ENCODE measurements at places on chromosomes 6 and 20.
A peak's percentile ranks its signal among the peaks of the same experiment; 100 is the strongest.

- no peak for DNase-seq
Observed at GRCh38 chr20:1618954-1619540, 762 bp downstream of the SIRPB1 start.

- DNase-seq = no peak
Observed at GRCh38 chr6:44154067-44154466, 4.6 kb upstream of the CAPN11 start.

DNA sequence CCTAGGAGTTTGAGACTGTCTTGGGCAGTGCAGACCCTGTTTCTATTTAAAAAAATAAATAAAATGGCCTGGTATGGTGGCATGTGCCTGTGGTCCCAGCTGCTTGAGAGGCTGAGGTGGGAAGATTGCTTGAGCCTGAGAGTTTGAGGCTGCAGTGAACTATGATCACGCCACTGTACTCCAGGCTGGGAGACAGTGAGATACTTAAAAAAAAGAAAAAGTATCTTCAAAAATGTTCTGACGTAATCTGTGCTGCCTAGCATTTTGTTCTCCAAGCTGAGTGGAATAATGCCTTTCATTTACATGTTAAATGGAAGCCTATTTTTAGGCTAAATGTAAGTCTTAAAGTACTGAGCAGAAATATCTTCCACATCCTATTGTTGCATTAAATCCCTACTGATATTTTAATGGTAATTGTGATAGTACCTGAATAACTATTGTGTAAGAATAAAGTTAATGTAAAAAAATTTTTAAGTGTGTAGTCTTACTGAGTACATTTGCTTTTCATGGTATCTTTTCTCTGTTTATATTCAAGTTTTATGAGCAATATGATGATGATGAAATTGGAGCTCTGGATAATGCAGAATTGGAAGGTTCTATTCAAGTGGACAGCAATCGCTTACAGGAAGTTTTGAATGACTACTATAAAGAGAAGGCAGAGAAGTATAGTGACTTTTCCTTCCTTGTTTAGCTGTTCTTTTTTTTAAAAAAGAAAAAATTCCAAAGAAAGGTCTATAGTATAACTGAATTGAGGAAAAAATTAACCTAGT is 4.2 kb upstream of the ZC2HC1B start:
- no peak for DNase-seq

GRCh38 chr6:128826606-128827005 is 56.3 kb upstream of the LAMA2 start:
- no peak for DNase-seq

GRCh38 chr6:36957773-36958271 is 3.3 kb downstream of the PI16 start:
- DNase-seq = no peak

DNA sequence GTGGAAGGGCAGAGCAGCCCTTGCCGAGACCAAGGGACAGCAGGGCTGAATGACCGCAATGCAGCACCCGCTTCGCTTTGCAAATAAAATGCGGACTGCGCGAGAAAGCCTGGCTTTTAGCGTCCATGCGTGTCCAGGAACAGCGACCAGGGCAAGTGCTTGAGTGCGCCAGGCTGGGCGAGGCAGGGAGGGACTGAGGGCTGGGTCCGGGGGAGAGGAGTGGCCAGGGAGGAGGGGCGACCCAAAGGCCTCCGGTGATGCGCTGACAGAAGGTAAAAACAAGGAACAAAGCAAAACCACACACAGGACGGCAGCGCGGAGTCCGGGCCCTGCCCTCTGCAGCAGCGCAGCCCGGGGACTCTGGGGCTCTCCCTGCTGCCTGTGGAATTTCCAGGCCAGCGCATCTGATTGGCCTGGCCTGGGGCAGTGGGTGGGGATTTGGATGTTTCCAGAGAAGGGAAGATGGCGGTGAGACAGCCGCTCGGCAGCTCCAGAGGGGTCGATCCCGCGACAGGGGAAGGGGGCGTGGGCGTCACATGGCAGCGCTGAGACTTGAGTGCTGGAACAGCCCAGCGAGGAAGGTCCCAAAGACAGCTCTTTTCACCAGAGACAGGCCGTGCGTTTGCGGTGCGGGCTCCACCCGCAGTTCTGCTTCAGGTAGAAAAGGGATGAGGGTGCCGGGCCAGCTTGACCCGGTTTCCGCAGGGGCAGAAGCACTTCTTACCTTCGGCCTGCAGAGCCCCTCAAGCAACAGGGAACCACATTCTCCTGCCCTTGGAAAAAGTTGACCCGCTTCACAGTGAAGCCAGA is 51.8 kb downstream of the SSR1 start:
- DNase-seq = peak; percentile 37

DNA sequence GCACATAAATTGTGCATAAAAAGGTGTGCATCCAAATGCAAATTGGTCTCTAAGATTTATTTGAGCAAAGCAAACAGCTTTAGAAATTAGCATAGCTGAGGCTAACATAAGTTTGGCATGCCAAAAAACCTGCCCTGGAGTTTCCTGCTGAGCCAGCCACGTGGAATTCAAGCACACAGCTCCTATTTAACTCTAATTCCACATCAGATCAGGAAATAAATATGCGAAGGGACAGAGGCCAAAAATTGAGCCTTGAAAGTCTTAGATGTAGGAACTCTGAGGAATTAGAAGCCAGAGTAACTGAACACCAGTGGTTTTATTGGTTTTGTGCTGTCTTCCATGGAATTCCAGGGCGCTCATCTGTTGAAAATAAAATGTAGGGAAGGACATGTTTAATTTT is 19.6 kb downstream of the SOBP start:
- no peak for DNase-seq

DNA sequence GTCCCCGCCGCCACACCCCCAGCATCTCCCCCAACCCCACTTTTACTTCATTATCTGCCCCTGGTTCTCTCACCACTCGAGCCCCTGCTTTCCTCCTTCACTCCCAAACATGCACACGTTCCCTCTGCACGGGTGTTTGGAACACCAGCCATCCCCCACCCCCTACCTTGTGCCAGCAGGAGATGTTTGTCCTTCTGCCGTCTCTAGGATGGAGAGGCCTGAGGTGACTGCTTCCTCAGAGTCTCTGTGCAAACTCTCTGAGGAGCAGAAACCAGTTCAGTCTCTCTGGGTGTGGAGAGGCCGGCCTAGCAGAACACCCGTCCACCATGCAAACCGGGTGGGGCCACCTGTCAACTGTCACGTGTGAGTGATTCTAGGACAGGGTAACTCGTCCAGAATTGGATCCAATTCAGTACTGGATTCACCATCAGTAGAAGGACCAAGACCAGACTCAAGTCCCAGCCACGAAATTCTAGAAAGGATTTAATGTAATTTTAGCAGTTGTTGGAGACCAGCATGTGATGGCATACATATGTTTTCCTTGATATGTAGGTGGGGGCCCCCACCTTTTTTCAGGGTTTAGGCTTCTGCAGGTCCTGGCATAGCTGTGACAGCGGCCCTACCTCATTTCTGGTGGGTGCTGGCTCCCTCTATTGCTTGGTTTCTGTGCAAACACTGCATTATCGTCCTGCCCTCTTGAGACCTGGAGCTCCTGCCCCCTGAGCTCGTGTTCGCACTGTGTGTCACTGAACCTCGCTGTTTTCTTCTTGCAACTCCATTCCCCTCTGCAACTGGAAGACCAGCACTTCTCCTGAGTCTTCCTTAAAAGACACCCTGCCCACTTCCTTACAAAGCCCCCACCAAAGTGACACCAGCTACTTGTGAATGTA is at the start of gene RAET1E:
Gene RAET1E (minus strand): TSS at position 259 of the 890 bp plus-strand sequence. CDS start 7,212 bp downstream, outside the sequence.
- no peak for DNase-seq

DNA sequence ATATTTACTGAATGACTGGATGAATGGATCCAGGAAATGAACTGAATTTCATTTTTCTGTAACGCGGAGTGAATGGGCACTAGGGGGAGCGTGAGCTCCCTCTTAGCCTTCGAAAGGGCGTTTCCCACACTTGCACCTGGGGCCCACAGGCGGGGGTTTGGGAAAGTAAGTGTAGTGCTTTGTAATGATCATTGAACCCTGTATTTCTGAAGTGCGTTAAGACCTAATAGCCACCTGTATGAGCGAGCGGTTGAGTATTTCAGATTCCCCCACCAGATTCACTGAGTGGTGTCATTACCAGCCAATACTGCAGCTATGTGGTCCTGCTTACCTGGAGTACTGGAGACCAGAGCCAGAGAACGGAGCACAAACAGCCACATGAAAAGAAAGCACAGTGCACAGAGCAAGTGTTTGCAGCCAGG is 10.5 kb downstream of the SYTL3 start:
- DNase-seq = peak; percentile 64

DNA sequence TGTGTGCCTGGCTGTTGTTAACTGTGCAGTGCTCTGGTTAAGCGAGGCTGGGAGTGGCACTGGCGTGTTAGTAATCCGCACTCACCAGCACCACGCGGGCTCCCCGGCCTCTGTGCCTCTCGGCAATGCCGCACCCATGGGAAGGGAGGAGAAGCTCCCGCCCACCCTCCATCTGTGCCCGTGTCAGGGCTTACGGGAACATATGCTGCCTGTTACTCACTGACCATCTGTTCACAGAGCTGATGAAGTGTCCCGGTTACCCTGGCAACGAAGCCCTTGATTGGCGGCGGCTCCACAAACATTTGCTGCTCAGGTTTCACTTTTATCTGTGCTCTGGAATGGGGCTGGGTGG is 114.7 kb downstream of the PSMB1 start:
- DNase-seq = peak; percentile 16

DNA sequence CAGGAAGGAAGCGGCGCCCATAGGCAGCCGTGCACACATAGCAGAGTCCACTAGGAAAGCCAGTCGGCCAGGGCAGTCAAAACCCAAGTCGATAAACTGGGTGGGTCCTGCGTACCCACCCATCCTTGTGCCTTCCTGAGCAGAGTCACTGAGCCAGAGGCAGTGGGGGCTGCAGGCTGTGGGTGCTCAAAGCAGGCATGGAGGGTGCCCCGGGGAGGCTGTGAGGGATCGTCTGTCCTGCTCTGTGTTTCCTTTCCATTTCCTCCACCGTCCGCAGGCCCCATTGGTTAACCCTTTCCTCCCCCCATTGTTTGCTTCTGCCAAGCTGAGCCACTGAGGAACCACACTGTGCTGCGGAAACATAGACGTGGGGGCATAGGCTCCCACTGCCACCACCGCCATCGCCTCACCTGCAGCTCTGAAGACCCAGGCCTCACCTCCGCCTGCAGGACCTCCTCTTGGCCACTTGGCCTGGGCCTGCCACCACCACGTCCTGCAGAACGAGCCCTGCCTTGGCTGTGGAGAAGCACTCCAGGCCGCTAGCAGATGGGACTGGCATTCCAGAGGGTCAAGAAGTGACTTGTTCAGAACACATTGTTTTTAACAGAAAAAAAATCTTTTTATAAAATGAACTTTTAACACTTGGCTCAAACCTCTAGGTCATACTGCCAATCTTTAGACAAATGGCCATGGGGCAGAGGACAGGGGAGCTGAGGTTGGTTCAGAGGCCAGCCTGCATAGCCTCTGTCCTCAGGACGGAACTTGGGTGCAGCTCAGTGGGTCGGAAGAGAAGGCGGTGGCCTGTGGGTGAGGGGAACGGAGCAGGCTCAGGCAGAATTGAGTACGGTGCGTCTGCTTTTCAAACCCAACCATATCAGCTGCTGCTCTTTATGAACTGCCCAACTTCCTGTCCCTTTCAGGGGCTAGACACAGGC is 52.6 kb downstream of the TCP11 start:
- DNase-seq = no peak

- DNase-seq = no peak
Observed at GRCh38 chr20:62274332-62274950, 28.4 kb upstream of the ADRM1 start.

DNA sequence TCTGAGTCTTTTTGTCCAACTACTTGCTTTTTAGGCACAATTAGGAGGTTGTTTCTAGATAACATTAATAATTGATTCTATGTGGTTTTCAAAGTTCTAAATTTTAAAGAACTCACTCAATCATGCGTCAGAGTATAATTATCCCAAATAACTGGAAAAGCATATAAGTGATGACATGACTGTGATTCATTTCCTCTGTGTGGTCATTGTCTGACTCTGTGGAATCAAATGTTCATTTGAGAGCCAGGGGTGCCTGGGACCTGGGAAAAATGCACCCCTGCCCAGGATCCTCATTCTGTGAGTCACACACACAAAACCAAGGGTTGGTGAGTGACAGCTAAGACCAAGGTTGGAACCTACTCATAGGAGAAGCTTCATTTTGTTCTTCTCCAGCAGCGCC is 127.1 kb upstream of the MLIP start:
- no peak for DNase-seq

DNA sequence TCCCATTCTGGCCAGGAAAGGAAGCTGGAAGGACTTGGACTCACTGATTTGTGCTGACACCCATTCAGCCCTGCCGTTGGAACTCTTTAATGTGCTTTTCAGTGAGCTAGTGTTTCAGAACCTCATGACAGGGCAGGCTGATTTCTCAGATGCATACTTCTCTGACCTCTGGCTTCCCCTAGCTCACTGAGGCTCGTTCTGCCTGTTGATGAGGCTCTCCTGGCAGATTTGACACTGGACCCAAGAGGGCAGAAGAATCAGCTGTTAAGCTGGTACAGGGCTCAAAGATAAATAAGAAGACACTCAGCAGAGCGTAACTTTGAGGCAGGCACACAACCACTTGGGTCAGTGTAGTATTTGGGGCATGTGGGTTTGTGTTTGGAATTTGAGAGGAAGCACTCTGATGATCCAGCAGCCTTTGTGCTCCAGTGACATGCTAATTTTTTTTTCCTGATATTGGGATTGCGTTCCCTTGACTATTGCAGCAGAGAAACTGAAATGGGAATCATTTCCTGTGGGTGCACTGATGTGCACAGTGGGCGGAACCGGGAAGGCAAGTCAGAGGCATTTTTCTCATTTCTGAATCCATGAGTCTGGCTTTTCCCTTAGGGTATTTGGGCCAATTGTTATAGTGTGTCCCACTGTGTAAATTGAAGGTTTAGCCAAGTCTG is 80.2 kb downstream of the CARMIL1 start:
- DNase-seq = no peak

GRCh38 chr6:81376745-81377144 is 375.7 kb downstream of the TENT5A start:
- DNase-seq = no peak

- DNase-seq = no peak
Observed at GRCh38 chr6:108274546-108274945, 13.7 kb upstream of the SNX3 start.

- DNase-seq = no peak
Observed at GRCh38 chr6:4814212-4814611, 38.0 kb downstream of the CDYL start.

GRCh38 chr6:167941822-167942221 is 55.6 kb upstream of the KIF25 start:
- no peak for DNase-seq

- no peak for DNase-seq
Observed at GRCh38 chr20:58277578-58278472, 31.7 kb upstream of the RAB22A start.

GRCh38 chr20:4853757-4854560 is 132.2 kb downstream of the PRND start:
- no peak for DNase-seq

DNA sequence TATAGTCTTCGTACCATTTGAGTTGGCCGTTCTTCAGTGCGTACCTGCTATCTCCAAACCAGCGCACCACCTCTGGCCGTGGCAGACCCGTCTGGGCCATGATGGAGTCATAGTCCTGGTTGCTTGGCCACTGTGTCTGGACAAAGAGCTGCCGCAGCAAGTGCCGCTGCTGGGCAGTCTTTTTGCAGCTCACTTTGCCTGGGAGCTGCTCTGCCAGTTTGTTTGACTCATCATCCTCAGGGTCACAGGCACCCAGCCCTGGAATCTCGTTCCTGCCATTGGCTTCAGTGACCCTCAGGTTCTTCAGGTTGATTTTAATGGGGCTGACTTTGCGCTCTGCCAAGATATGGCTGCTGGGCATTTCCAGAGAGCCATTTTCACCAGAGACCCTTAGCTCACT is 65.1 kb downstream of the PLCG1 start:
- no peak for DNase-seq

Data from CD4-positive, alpha-beta T cell treated with Interleukin-12 subunit alpha and Interleukin-12 subunit beta, for 1 hour (primary cell).